ENCODE measurements at places on chromosomes 6 and 20. TPM values are rescaled to one million over a fixed set of nuclear protein-coding genes. Genes with fewer than 3 reads are reported as not detected.

DNA sequence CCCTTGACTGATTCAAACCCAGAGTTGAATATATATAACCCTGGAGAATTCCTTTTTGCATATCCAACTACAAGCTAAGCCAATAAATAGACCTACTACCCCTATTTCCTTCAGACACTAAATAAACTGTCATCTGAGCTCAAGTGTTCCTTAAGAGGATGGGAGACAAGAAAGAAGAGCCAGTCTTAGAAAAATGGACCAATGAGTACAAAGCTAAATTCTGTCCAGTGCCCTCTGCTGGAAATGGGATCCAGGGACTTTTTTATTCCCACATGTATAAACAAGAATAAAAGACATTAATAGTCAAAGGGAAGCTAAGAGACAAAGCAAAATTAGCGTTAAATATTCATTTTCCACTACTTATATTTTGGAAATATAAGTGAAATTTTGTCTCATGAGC lies 4.8 kb downstream of the PPP1R10 start:
- no peak for DNase-seq

DNA sequence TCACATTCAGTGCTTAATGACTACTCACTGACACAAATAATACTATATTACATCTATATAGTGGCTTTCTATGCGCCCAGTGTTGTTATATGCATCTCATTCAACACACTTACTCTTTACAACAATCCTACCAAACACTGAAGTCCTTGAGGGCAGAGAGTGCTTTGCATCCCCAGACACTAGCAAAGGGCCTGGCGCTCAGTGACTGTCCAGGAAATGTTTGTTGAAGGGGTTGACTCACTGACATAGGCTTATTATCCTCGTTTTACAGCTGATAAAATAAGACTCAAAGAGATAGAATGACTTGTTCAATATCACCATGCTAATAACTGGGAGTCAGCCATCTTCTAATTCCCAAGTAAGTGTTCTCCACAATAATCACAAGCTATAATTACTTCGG lies 163.3 kb downstream of the ARHGAP18 start:
- DNase-seq, result no peak

DNA sequence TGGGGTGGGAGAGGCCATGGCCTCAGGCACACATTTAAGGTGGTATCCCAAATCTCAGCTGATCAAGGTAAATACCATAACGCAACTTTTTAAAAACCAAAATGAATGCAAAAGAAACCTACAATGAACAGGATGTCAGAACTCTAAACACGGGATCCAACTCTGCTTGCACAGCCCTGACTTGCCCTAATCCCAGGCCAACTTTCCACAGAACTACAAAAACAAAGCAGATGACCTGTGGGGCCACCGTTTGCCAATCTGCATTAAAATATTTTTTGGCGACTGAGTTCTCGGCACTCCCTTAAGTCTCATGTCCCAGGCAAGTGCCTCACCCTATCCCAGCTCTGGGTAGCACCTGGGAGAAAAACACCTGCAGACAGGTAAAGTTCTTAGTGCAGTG lies 110.5 kb downstream of the ZFP64 start:
- no peak for DNase-seq

GRCh38 chr6:43769526-43770371 lies at the start of gene VEGFA:
TSS of gene VEGFA (plus strand) at chr6:43770211.
- DNase-seq, result peak; percentile 82

RBPJL gene
- not detected for total RNA-seq

- DNase-seq, result no peak
Measured at GRCh38 chr6:73983367-73983766, 287.4 kb downstream of the CD109 start.

DNA sequence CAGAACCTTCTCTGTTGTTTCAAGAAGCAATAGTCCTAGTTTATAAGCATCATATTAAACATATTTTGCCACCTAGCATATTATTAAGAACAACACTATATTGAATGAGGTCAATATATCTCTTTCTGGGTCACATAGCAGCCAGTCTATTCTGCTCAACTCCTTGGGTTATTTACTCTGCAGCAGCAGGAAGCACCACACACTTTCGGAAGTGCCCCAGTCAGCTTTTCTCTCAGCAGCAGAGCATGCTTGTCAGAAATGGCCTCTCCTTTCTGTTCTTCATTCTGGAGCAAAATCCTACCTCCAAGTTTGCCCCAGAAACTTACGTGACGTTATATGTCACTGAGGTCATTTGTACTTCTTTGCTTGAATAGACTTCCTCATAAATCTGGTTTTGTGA lies 22.7 kb downstream of the CFAP206 start:
- DNase-seq, result no peak

GRCh38 chr20:46438156-46438750 lies 31.8 kb upstream of the ELMO2 start:
- DNase-seq, result no peak

CCN6 gene
- 1.4 TPM for total RNA-seq

GRCh38 chr6:13769655-13770053 lies 44.7 kb downstream of the MCUR1 start:
- no peak for DNase-seq

- DNase-seq, result no peak
Measured at GRCh38 chr20:46164254-46164653, 46.1 kb downstream of the CD40 start.

KIFC1 gene
- 117 TPM for total RNA-seq

DNA sequence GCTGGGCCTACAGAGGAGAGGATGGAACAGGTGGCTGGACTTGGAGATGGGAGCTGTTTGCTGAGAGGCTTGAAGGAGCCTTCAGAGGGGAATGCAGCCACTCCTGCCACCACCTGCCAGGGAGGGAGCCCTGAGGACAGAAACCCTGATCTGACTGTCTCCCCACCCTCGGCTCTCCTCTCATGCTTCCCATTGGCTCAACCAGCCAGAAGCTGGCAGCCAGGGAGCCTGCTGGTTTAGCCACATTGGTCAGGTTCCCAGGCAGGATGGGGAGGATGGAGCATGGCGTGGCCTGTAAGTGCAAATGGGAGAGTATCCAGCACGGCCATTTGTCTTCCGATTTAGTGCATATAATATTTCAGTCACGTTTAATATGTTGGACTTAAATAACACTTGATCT lies 12.8 kb downstream of the TREM1 start:
- no peak for DNase-seq

DNA sequence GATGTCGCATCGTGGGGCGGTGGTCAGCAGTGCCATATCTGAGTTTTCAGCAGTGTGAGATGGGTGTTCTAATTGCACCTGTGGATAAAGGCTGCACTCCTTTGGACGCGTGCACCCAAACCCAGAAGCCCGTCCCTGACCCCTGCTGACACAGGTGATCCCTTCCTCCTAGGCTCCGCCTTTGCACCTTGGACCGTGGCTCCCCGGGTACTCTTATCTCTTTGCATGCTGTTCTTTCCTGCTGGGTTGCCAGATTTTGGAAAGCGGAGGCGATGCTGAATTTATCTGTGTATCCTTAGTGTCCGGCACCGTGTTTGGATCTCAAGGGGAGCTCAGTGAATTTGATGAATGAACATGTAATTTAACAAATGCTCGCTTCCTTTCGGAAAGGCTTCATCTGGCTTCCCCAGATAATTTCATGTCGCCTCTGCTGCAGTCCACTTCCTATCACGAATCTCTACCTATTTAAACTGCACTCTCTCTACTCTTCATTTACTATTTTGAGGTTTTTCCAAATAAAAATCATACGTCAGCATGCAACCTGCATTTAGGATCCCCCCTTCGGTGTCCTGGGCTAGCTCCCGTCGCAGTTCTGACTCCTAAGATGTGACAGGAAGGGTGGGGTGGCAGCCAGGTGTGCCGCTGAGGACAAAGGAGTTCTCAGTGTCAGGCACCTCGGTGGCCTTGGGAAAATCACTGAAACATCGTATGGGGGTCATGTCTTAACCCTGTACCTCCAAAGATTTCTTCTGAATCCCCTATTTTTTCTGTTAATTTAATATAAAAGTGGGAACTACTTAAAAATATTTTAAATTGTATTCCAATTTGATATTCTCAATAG lies 753 bp upstream of the PERP start:
- no peak for DNase-seq

DNA sequence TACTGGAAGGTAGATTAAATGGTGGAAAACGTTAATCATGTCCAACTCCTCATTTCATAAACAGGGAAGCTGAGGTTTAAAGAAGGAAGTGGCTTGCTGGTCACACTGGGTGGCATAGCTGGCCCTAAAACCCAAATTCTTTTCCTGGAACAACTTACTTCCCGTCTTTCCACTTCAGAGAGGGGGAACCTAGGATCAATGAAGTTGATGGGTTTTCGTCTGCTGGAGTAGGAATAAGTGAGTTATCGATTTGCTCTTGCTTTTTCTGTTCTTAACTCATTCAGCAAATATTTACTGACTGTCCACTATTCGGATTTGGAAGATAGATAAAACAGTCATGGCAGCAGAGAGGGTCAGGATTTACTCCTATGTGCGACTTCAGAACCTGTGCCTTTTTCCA lies 1.2 kb upstream of the SYS1 start:
- DNase-seq, result no peak
